CD4-positive, alpha-beta T cell treated with Interleukin-10 for 1 hour (primary cell): ENCODE measurements at places on chromosomes 3 and 15.

DNA sequence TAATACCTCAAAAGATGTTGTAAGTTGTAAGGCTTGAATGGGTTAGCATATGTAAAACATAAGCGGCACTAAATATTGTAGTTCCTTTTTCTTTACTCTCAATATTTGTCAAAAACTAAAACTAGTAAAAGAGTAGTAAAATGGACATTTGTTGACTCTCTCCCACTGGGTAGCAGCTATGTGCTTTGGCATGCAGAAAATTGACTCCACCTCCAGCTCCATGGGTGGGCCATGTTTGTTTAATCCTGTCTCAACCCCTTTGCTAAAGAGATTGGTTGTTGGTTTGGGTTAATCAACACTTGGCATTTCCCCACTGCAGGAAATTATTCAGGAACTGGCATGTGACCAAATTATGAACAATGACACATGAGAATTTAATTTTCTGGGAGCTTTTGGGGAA, 114.8 kb downstream of the EOMES start:
- no peak for DNase-seq

DNA sequence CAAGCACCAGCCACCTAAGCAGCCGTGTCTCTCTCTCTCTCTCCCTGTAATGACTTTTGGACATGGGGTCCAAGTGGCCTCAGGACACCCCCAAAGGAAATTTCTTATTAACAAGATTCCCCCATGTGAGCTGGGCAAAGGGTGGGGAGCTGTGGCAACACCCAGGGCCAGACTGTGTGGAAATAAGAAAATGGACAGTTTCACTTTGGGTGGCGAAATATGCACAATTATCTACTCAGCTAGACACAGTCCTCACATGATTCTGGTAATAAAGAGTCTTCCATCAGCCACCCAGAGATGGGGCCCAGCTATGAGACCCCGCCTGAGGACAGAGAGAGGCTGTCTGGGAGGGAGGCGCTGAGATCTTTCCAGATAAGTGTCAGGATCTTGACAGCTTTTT, 96.8 kb upstream of the TPM1 start:
- DNase-seq: no peak

DNA sequence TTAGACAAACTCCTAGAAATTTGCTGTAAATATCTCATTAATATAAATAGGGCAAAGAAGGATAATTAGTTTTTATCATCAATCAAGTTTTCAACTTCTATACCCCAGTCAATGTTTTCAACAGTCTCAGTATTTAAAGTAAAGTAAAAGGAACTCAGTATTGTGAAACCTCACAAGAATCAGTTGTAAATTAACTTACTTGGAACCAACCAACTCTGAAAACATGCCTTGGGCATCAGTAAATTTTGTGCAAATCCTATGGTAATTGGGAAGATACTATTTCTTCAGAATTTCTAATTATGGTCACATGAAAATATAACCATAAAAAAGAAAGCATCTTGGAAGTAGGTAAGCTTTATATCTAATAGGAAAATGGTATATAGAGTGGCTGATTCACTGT, 1139.0 kb downstream of the TUSC7 start:
- no peak for DNase-seq

DNA sequence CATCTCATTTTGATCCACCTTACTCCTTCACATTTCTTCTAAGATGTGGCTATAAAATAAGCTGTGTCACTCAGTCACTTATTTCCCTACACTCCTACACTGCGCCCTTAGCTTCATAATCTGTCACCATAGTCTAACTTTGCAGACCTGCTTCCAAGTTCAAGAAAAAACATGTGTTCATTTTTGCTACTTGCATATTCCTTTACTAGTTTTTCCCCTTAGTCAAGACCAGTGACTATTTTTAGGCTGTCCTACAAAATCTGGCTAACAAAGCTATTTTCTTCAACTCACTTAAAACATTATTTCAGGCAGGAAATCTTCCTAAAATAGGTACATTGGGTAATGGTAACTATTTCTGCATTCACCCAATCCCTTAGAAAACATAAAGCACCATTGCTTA, 272.5 kb downstream of the TBC1D5 start:
- no peak for DNase-seq

GRCh38 chr15:39512643-39513042, 68.2 kb upstream of the THBS1 start:
- no peak for DNase-seq

GRCh38 chr15:39685999-39686613, 96.5 kb downstream of the FSIP1 start:
- peak; percentile 61 for DNase-seq

- DNase-seq: no peak
Observed at GRCh38 chr3:99645277-99646106, 7.1 kb downstream of the COL8A1 start.
